Kidney epithelial cell (primary cell): ENCODE measurements at places on chromosomes 4 and X.

- no peak for DNase-seq
Measured at GRCh38 chr4:189021831-189022230, 882.6 kb downstream of the TRIML1 start.

- no peak for DNase-seq
Measured at GRCh38 chr4:114519368-114519767, 79.2 kb upstream of the UGT8 start.

DNA sequence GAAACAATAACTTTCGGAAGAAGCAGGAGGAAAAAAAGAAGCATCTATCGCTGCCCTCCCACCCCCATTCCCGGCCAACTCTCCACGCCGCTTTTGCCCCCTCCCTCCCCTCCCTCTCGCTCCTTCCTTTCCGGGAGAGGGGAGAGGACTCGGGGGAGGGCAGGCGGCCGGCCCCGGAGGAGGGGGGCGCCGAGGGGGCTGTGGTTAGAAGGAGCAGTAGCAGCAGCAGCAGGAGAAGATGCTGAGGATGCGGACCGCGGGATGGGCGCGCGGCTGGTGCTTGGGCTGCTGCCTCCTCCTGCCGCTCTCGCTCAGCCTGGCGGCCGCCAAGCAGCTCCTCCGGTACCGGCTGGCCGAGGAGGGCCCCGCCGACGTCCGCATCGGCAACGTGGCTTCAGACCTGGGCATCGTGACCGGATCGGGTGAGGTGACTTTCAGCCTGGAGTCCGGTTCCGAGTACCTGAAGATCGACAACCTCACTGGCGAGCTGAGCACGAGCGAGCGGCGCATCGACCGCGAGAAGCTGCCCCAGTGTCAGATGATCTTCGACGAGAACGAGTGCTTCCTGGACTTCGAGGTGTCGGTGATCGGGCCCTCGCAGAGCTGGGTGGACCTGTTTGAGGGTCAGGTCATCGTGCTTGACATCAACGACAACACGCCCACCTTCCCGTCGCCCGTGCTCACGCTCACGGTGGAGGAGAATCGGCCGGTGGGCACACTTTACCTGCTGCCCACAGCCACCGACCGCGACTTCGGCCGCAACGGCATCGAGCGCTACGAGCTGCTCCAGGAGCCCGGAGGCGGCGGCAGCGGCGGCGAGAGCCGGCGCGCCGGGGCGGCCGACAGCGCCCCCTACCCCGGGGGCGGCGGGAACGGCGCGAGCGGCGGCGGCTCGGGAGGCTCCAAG is 1.3 kb downstream of the PCDH7 start:
- no peak for DNase-seq

GRCh38 chrX:112738347-112739033 is 58.8 kb upstream of the LHFPL1 start:
- no peak for DNase-seq

DNA sequence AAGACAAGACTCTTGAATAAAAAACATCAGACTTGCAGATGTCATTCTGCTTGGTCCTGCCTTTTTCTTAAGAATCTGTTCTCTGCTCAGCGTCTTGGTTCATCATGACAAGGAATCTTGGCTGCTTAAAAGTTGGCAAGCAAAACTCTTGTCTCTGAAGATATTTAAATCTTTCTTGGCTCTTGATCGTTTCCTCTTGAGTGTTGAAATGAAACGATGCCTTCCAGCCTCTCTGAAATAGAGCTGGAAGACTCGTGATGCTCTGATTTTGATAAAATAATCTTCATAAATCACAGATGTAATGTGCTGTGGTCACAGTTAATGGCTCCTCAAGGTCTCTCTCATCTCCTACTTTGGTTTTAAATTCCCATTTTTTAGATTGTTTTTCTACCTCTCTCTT is 39.9 kb upstream of the TMEM192 start:
- DNase-seq: no peak

DNA sequence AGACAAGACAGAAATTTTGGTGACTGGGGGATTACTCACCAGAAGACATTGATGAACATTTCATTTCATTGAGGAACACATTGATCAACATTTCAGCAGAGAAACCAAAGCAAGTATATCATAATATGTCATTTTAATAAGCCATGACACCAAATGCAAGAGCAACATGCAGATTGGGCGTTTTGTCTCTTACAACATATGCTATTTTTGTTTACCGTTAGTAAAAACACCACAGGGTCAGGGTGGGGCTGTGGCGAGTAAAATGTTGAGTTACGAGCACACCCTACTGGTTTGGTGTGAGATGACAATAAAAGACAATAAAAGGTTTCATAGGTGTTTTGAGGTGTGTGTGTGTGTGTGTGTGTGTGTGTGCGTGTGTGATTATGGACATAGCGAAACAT is 294.5 kb downstream of the PDGFC start:
- no peak for DNase-seq

DNA sequence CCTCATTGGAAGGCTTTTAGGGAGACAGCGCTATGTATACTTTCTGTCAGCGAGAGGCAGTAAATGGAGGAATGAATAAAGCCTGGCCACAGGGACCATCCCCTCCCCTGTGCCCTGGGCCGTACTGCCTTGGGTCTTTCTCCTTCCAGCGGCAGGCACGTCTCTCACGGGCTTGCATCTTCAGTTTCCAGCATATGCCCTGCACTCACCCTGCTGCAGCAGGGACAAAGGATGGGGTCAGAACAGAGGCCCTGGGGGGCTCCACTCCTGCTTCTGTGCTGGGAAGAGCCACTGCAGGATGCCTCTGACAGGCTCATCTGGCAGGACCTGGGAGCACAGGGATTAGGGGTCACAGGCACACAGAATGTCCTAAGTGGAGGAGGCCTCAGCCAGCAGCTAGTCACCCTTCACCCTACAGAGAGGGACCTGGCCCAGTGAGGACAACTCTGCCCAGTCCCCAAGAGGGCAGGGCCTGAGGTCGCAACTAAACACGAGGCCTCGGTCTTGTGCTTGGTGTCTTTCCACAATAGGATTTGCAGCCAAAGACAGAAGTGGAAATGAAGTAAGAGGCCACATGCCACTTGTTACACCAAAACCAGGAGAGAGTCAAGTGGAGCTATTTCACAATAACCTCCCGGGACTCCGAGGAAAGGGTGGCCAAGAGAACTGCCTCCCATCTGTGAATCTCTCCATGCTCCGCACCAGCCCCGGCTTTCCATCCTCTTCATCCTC is 150.8 kb downstream of the AFAP1 start:
- no peak for DNase-seq

DNA sequence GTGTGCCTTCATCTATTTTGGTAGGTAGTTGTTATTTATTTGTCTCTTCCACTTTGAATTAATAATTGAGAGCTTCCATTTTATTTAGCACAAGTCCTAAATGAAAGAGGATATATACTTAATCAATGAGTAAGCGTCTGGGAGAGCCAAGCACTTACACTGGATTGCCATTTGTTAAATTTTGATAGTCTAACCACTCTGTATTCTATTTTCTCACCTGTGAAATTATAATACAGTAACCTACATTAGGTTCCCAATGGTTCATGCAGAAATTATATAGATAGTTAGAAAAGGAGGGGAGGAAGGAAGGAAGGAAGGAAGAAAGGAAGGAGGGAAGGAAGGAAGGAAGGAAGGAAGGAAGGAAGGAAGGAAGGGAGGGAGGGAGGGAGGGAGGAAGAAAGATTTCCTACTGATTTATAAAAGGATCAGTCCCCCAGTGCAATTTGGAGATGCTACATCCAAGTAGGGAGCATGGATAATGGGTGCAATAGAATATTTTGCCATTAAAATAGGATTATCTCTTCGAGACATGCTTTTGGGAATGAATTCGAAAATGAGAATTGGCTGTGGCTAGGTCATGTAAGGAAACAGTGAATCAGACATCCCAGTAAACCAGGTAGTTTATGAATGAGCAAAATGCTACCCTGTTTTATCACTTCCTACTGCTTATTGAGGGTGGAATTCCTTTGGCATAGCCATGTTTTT is 239.8 kb downstream of the PCDH7 start:
- no peak for DNase-seq

- no peak for DNase-seq
Measured at GRCh38 chr4:27791640-27792039, 931.0 kb downstream of the STIM2 start.

DNA sequence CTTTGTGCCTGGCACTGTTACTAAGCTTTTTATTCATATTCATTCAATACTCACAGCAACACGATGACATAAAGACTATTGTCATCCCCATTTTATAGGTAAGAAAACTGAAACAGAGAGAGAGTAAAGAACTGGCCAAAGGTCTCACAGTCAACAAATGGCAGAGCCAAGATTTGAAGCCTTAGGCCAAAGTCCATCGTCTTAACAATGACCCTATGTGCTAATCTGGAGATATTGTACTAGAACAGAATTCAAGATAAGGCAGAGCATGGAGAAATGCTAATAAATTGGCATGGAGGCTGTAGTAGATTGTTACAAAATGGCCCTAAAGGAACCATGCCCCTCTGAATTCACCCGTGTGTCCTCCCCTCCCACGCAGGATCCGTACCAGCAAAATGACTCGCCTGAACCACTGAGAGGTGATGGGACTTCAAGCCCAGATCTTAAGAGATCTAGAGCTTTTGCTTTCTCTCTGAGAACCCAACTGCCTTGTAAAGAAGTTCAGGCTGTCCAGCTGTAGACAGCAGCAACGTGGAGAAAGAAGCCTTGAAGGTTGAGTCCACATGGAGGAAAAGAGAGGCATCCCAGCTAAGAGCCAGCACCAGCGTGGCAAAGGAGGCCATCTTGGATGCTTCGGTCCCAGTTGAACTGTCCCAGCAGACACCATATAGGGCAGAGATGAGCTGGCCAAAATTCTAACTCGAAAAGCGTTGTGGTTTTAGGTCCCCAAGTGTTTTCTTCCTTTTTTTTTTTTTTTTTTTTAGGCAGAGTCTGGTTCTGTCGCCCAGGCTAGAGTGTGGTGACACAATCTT is 52.8 kb upstream of the RBM47 start:
- DNase-seq: no peak

DNA sequence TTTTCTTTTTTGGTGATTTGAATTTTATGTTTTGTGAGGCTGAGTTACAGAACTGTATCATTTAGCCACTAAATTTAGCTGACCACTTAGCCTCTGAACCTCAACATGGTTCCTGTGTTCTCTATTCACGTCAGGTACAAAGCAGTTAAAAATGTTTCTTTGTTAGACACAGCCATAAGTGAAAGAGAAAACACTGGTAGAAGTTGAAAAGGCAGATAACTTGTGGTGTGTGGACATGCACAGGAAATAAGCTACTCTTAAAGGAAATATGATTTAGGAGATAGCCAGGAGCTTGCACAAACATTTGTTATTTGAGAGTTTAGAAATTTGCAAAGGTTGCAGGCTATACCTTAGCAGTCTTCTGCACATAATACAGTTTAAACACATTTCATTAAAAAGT is 171.0 kb upstream of the RPS6KA3 start:
- DNase-seq: no peak

DNA sequence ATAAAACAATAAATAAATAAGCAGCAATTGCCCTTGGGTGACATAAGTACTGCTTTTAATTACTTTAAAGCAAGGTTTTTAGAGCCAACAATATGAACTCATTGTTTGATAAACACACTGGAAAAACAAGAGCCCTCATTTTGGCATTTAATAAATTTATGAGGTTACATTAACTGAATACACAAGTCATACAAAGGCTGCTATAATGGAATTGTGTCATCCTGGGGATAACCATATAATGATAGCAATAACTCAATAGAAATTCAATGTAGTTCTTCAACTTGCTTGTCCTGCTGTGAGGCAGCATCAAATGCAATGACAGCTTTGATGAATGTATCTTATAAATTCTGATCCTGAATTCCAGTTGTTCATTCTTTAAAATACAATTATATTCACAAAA is 1512.5 kb downstream of the STIM2 start:
- no peak for DNase-seq

- DNase-seq: no peak
Measured at GRCh38 chrX:7119950-7120877, 27.3 kb upstream of the STS start.

DNA sequence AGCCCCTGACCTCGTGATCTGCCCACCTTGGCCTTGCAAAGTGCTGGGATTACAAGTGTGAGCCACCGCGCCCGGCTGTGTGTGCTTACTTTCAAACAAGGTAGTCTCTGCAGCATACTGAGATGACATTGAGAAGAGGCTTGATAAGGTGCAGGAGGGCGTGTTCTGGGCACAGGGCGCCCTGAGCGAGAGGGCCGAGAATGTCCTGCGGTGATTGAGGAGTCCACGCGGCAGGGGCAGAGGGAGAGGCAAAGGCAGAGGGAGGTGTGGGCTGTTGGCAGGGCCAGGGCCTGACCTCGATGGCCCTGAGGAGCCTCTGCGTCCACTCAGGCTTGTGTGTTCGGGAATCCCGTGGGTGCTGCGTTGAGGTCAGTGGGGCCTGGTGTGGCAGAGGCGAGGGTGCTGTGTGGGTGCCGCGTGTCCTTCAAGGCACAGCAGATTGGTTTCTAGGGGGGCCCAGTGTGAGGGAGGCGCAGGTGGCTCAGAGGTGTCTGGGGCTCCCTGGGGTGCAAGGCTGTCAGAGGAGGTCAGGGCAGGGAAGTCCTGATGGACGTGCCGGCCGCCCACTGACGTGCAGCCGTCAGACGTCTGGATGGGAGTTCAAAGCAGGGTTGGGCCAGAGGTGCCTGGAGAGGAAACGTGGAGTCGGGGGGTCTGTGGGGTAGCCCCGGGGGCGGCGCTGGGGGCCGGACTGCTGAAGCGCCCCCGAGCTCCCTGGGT is 12.1 kb downstream of the PCGF3 start:
- DNase-seq: no peak

DNA sequence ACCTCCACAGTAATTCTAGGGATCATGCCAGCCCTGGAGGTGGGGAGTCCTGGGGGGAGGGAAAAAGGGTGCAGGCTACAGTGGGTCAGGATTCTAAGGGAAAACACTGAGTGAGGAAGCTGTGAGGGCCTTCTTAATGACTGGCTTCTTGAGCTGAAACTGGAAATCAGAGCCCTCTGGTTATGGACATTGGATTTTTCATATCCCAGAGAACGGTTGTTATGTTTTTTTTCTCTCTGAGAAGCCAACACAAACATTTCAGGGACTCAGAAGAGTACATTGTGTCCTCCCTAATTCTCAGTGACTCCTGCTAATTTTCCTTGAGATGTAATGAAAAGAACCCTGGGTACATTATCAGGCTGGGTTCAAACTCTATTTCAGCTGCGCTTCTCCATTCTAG is 162.4 kb upstream of the PRDX4 start:
- DNase-seq: no peak

DNA sequence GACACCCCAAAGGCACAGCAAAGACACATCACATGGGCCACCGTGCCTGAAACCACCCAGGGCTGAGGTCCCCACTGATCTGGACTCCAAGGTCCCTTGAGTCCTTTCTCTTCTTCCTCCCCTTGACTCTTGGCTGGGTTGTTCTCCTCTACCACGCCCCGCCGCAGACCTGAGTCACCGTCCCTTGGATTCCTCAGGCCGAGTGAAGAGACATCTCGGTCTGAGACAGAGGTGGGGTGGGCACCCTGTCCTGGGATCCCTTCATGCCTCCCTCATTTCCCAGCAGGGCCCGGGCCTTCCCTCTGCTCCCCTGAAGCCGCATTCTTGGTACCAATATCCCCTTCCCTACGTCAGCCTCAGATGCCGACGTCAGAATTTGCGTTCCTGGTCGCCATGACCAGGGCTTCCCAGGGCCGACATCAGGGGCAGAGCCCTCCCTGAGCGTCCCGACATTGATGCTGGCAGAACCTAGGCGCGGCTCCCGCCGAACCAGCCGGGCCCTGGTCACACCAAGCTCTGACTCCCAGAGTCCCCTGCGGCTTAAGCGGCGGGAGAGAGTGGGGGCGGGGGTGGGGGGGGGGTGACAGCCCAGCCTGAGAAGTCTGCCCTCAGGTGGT is 498 bp downstream of the MAGEA10 start:
- no peak for DNase-seq
